Activated T-helper 17 cell treated with anti-CD3 and anti-CD28 coated beads, Interleukin-2, amount 50 U/mL, for 72 hours (primary cell): ENCODE measurements at places on chromosomes 2 and 18.
A peak's percentile ranks its signal among the peaks of the same experiment; 100 is the strongest.

GRCh38 chr2:197799068-197799467 is 5.3 kb upstream of the PLCL1 start:
- ATAC-seq: no peak

DNA sequence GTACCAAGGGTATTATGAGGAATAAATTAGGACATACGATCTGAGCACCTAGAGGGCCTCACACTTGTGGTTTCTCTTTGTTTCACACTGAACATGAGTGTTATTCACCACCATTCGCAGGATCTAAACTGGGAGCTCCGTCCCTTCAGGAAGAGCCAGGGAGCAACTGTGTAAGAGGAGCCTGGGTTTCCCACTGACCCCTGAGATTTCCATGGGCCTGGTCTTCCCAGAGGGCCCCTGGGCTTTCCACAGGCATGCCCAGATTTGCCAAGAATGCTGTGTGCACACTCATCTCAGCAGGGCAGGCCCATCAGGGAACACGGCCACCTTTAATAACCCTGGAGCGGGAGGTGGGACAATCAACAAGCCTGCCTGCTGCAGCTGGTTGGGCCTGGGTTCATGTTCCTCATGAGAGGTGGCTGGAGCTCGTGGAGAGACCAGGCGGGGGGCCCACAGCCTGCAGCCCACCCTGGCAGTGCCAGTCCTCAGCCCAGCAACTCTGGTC is 416.8 kb upstream of the MYT1L start:
- ATAC-seq: no peak

GRCh38 chr18:40877096-40877495 is 1077.9 kb upstream of the PIK3C3 start:
- ATAC-seq: no peak

- ATAC-seq: no peak
Measured at GRCh38 chr2:241379481-241380480, 23.7 kb downstream of the FARP2 start.

- no peak for ATAC-seq
Measured at GRCh38 chr2:12877761-12878160, 161.0 kb downstream of the TRIB2 start.

- no peak for ATAC-seq
Measured at GRCh38 chr2:134772493-134773169, 53.8 kb upstream of the TMEM163 start.

DNA sequence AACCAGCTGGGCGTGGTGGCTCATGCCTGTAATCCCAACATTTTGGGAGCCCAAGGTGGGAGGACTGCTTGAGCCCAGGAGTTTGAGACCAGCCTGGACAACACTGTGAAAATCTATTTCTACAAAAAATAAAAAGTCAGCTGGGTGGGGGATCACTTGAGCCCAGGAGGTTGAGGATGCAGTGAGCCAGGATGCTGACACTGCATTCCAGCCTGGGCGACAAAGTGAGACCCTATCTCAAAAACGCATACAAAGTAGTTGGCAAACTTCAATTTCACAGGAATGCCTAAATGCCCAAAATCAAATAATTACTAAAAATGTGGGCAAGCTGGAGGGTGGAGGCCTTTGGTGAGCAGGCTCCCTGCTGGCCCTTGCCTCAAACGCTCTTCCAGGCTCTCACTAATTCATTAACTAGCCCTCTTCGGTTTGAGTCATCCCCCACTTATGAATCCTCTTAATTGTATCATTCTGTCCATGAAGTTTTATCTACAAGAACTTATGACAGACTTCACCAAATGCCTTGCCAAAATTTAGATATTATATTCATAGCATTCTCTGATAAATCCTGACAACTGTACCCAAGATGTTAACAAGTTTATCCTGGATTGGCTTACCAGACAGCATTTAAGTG is 68.7 kb upstream of the ZFP36L2 start:
- no peak for ATAC-seq

- peak; percentile 19 for ATAC-seq
Measured at GRCh38 chr2:200962811-200963123, 693 bp downstream of the ORC2 start.

- ATAC-seq: no peak
Measured at GRCh38 chr2:217798743-217799562, 203.8 kb downstream of the TNS1 start.

DNA sequence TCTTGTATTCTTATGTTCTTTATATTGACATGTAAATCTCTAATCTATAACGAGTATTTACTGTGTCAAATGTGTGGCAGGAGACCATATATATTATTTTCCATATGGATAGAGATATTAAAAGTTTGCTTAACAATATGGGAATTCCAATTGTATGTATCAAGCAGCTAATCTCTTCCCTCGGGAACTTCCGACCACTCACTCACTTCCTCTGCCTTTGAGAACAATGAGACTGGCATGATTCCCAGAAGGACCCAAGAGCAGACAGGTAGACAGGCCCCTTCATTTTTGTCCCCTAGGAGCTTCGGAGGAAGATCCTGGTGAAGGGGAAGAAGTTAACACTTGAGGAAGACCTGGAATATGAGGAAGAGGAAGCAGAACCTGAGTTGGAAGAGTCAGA is 24.1 kb downstream of the PLCD4 start:
- ATAC-seq: no peak

DNA sequence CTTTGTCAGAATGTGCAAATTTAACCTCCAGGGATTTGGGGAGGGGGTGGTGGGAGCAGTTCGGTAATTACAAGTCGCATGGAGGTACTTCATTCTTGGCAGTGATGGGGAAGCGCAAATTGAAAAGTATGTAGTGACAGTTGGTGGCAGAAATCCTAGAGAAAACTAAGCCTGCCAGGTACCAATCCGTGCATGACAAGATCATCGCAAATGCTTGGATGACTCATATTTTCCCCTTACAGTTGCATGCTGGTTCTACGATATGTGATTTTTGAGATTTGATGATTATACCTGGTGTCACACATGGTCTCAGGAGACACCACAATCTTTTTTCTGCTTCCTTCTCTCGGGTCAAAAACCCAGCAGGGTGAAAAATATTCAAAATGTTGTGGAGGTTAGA is 479.7 kb upstream of the ID2 start:
- ATAC-seq: peak; percentile 77

DNA sequence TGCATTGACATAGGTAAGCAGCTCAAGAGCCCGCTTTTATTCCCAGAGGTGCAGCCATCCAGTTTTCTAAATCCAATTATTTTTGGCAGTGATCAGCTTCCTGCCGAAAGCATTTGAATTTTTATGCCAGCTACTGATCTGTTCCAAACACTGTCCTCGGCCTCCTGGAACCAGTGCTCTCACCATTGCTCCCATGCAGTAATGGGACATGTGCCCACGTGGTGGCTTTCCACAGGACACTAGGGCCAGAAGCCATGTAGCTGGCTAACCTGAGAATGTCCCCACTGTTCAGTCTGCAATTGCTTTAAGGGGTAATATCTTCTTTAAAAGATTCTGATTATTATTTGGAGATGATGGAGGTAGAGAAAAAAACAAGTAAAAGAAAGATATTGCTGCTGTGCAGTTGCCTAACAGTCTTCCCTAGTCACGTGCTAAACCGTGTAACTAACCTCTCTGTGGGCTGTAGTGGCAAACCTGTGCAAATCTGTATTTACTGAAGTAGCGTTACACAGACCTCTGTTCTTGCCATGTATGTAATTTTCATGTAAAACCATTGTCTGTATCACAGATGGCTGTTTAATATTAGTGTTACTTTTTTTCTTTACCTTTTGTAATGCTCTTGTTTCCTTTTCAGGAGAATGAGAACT is 13.0 kb downstream of the GRHL1 start:
- no peak for ATAC-seq

GRCh38 chr2:238897911-238898311 is 50.0 kb downstream of the TWIST2 start:
- no peak for ATAC-seq

DNA sequence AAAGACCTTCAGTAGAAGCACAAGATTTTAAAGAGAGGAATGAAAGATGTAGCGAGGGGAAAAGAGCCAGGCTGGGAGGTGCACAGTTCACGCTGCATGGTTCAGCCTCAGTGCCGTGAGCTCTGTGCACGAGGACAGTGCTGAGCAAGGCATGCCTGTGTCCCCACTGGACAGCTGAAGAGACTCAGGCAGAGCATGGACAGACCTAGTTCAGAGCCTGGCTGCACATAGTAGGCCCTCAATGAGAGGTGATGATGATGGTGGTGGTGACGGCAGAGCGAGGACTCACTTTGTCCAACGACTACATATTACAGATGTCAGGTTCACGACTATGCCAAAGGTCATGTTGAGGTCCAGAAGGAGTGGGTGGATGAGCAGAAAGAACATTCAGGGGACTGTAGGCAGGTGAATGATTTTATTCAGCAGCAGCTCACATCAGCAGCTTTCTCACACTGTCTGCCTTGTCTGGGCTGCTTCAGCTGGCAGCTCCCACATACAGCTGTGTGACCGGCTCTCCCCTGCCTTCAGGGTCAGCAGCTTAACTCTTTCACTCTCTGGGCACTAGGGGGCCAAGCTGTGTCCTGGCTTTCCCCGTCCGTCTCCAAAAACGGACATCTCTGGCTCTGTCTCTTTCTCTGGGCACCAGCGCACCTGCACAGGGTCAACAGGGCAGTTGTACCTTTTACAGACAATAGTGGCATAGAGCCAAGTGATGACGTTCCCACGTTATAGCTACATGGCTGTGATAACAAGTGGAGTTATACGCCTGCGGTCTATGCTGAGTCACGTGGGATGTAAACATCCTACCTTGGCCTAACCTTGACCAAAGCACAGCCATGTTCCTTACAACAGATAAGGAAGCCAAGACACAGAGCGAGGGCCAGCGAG is 128.8 kb upstream of the MSH6 start:
- no peak for ATAC-seq
